ENCODE measurements at places on chromosomes 3 and 15.

- no peak for DNase-seq
Measured at GRCh38 chr3:161043336-161044035, 61.7 kb downstream of the B3GALNT1 start.

DNA sequence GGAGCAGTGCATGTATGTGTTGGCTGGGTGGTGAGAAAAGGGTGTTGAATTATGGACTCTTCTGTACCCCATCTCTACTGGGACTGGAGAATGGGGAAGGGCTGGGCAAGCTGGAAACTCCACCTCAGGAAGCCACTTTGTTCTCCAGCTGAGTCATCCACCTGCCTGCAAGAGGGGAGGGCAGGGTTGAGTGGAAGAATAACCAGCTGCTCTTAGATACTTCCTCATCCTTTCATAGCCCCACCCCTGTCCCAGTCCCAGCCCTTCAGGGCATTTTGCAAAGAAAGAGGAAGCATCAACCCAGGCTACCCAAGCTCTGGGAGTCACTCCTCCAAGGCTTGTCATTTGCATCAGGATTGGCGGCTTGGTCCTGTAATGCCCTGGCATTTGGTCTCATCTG is 33.1 kb downstream of the RAB11A start:
- peak; percentile 94 for DNase-seq

- no peak for DNase-seq
Measured at GRCh38 chr3:128616516-128617269, 33.9 kb downstream of the RPN1 start.

DNA sequence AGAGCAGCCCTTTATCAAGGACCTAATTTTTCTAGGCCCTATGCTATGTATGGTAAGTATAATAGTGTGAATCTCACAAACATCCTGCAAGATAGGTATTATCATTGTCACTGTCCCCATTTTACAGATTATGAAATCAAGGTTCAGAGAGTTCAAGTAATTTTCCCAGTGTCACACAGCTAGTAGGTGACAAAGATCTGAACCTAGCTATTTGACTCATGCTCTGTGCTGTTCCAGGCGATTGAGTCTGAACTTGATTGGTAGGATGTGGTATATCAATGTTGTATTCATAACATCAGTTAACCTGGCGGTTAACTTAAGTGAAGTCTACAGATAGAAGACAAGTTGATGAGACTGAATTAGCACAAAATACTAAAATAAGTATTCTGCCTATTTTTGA is 229.9 kb downstream of the CHST2 start:
- DNase-seq, result no peak

GRCh38 chr3:78281381-78281780 is 1241.5 kb downstream of the ROBO2 start:
- DNase-seq, result no peak

DNA sequence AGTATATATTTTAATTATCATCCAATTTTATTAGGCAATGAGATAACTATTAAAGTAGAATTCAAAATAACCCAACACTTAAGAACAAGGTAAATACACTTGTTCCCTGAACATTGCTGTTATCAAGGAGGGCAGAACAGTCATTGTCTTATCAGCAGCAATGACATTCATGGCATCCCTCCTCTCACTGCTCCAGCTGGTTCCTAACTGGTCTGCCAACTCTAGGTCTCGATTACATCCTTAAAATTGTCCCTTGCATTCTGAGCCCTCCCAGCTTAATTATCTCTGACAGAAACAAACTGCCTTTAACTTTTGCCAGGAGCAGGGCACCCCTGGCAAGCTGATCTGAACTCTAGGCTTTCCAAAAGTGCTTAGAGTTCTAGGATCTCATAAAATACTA is 14.0 kb upstream of the DYNC1LI1 start:
- peak; percentile 17 for DNase-seq

DNA sequence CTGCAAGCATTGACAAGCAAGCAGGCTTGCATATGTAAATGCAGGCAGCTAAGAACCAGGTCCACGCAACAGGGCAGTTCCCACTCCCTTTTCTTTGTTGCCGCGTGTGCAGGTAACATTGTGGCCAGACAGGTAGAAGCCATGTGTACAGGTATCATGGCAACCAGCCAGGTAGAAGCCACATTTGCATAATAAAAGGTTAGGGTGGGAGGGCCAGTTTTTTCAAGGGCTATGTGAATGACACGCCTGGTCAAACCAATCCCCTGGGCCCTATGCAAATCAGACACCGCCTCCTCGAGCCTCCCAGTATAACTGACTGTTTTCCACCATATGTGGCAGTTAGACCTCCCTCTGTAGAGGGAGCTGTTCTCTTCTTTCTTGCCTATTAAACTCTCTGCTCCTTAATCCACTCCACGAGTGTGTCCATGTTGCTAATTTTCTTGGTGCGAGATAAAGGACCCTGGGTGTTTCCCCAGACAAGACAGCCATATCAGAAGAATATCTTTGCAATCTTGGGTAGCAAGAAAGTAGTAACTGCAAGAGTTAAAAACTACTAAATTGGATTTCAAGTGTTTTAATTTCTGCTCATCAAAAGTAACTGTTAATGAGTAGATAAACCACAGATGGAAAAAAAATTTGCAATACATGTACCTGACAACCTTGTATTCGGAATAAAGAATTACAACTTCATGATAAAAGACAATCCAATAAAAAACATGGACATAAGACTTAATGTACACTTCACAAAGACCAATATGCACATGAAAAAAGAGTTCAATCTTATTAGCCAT is 21.8 kb downstream of the PCOLCE2 start:
- DNase-seq, result peak; percentile 70

- peak; percentile 71 for DNase-seq
Measured at GRCh38 chr3:197002701-197003454, 26.7 kb downstream of the MELTF start.

DNA sequence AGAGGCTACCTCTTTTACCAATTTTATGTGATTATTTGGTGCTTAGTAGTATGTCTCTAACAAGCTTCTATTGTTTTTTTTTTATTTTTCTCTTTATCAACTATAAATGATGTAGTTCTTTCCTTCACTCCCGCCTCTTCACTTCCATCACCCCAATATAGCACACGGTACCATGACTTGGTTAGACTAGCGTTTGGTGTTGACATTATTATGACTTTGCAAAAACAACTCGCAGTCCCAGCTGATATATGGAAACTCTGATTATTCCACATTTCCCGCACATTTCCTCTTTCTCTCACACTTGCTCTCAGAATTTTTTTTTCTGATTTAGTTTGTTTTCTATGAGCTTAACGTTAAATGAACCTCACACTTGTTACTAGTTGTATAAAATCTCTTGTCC is 162.2 kb downstream of the GREM1 start:
- no peak for DNase-seq

GRCh38 chr3:161700998-161701397 is 204.4 kb downstream of the OTOL1 start:
- DNase-seq, result peak; percentile 30

GRCh38 chr15:95816591-95816990 is 513.9 kb upstream of the NR2F2 start:
- DNase-seq, result no peak

- DNase-seq, result no peak
Measured at GRCh38 chr3:1326546-1326945, 233.7 kb downstream of the CNTN6 start.

- no peak for DNase-seq
Measured at GRCh38 chr3:43872901-43873300, 182.2 kb downstream of the ABHD5 start.

GRCh38 chr15:62469874-62470688 is 305.0 kb upstream of the C2CD4B start:
- no peak for DNase-seq

DNA sequence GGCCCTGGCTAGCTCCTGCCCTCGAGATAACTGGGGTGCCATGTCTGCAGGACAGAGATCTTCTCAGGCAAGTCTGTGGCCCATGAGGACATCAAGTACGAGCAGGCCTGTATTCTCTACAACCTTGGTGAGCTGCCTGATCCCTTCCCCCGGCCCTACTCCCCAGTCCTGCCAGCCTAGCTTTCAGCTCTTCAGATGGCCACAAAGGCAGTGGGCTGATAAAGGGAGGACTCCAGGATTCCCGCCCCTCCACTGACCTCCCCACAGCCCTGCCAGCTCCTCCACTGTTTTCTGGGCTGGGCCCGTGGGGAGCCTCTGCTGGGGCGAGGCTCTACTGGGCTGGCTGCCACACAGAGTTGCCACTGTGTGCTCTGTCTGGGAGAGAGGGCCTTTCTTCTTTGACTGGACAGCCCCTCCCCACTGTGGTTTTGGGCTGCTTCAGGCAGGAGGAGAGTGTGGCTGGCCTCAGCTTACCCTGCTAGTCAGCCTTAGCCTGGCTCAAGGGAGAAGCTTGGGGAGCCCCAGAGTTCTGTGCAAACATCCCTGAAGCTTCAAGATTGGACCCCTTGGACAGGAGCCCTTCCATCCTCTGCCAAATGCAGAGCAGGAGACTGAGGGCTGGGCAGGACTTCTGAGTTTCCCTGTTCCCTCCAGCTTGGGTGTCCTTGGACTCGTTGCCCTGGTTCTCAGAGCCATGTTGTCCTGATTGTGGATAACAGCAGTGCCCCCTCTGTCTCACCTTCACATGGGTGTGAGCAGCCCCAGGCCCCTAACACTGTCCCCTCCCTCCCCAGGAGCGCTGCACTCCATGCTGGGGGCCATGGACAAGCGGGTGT is 24.4 kb downstream of the PTPN23 start:
- DNase-seq, result peak; percentile 23

DNA sequence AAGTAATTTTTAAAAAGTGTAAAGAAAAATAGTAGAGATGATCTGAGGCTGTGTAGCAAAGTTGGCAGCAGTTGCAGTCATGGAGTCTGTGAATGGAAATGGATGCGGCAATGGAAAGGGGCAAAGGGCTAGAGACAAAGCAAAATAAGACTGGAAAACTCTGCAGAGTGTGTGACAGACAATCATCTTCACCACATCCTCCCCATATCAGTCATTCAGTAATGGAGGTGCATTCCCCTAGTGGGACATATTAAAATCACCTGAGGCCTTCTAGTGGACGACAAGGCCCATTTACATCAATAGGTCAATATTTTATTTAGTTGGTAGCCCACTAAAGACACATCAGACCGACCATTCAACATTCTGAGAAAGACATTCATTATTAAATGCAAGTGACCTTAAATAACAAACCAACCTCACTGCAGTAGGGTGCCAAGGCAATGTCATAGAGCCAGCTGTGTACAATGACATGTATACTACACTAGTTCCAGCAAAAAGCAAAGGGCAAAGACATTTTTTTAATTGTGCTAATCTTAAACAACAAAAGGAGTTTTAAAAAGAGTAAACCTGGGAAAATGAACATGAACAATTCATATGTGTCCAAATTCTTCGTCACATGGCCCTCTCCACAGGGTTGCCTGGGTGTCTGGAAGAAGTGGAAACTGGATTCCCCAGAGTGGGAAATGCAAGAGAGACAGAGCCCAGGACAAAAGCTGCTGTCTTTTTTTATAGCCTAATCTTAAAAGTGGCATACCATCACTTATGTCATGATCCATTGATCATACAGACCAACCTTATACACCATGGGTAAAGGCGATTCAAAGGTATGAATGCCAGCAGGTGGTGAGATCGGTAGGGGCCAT is 15.6 kb upstream of the RAP2B start:
- DNase-seq, result no peak

GRCh38 chr3:109073116-109073515 is 44.8 kb downstream of the MORC1 start:
- peak; percentile 59 for DNase-seq

DNA sequence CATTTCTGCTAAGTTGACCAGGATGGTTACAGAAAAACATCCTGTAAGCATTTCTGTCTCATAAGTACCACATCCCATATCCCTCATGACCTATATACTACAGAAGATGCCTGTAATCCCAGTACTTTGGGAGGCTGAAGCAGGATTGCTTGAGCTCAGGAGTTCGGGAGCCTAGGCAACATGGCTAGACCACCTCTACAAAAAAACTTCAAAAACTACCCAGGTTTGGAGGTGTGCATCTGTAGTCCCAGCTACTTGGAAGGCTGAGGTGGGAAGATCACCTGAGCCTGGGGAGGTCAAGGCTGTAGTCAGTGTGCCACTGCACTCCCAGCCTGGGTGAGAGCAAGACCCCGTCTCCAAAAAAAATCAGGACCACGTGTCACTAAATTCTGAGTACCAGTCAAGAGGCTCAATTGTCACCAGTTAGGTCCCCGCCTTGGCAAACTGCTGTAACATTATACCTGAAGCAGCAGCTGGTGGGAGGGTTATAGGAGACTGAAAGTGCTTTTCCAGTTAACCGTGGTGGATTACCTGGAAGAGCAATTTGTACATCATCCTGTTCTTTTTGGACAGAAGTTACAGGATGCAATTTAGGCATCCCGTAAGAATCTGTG is 6.2 kb downstream of the RPL32 start:
- no peak for DNase-seq

DNA sequence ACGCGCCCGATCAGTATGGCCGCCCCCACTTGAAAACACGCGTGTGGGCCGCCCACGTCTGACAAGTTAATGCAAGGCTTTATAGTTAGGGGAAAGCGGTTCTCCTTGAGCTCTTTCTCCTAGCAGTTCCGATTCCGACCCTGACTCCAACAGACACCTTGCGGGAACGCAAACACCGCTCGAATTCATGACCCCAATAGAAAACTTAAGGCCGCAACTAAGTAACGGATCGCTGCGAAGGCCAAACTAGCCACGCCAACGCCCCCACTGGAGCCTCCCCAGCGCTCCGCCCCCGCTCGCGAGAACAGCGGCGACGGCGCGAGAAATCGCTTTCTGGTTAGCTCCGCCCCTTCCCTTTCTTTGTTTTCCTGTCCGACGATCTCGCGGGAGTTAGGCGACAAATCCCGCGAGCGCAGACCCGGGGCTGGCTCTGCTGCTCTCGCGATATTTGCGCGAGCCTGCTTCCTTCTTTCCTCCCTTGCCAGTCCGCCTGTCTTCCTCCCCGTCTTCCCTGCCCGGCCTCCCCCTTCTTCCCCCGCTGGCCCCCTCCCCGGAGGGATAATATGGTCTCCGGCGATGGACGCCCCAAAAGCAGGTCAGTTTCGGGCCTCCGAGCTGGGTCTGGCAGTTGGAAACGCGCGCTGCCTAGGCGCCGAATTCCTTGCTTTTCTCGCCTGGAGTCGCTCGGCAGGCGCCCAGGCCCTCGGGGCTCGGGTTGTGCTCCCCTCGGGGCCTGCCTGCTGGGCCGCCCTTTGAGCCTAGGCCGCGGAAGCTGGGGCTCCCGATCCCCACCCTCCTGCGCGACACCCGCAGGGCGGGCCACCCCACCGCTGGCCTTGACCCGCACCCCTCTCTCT is at the start of gene IREB2:
Gene IREB2, plus strand, starts transcription at position 455 of the 857 bp plus-strand sequence. Its CDS starts 122 bp downstream, at position 577.
- peak; percentile 99 for DNase-seq

DNA sequence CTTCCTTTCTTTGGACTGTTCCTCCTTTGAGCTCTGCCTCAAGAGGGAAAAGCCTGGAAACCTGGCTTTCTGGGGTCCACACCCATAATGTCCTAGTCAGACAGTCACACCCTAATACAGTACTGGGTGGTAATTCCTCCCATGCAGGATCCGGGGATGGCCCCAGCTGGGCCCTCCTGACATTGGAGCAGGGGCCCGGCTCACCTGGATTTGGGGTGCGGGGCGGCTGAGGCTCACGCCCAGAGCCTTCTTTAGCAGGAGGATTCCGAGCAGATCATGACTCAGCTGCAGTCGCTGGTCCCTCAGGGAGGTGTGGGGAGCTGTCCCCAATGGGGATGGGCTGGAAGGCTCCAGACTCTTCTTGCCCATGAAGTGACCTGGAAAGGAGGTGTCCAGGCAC is 1.0 kb downstream of the NMB start:
- DNase-seq, result no peak

- no peak for DNase-seq
Measured at GRCh38 chr15:82742134-82742533, 32.5 kb upstream of the AP3B2 start.
